ENCODE measurements at places on chromosomes 5 and 9.

- DNase-seq: no peak
Measured at GRCh38 chr9:4573634-4574389, 83.5 kb downstream of the SLC1A1 start.

- DNase-seq: no peak
Measured at GRCh38 chr5:163642904-163643303, 137.5 kb downstream of the MAT2B start.

DNA sequence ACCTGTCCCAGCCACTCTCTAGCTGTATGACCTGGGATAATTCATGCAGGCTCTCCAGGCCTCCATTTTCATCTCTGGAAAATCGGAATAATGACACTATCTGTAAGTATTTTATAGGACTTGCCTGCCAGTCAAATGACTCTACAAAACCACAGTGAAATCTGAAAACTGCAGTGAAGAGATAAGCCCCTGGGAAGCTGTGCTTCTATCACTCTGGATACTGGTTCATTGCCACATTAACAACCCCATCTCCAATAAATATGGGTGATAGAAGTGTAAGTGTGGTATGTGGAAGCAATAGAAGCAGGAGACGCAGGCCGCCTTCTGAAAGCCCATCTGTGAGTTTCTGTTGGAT lies 31.8 kb downstream of the WHRN start:
- no peak for DNase-seq

GRCh38 chr5:174300118-174300940 lies 254.8 kb downstream of the NSG2 start:
- DNase-seq: no peak

DNA sequence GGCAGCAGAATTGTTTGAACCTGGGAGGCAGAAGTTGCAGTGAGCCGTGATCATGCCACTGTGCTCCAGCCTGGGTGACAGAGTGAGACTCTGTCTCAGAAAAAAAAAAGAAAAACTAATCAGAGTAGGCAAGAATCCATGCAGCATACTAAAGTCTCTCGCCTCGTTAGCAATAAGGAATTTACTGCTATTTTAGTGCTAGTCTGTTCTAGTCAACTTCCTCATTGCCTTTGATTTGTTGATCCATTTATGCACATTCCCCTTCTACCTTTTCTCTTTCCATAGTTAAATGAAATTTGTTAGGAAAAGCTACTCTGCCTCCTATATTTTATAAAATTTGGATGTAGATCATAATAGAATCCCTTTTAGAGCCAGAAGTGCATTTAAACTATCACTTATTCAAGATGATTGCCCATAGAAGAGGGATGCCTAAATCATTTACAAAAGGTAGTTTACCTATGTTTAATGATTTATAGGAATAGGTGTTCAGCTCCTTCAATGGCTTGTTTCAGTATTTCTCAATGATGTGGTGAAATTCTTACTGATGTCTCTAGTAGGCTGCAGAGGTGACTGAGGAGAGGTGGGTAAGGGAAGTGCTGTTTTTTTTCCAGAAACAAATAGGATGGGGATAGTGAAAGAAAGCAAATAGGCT lies 1.9 kb downstream of the LRRC19 start:
- DNase-seq: no peak

DNA sequence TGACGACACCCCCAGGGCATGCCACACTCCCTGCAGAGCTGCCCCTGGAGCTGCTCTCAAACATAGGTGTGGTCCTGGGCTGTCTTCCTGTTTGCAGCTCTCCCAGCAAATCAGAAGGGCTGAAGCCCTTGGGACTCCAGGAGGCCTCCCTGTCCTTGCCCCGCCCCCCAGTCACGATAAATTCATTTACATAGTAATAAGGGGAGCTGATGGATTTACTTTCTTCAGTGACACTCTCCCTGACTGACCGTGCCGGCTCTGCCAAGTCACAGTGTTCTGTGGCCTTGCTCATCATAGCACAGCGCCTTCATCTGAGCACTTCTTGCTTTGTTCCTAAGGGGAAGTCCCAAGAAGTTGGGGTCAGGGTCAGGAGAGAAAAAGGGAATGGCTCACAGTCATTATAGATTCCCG lies 121.4 kb downstream of the ENC1 start:
- no peak for DNase-seq

GRCh38 chr5:122844910-122845228 lies 544 bp upstream of the SNX24 start:
- no peak for DNase-seq
